ENCODE measurements at places on chromosomes 6 and 20.

- DNase-seq = no peak
Observed at GRCh38 chr6:163916315-163917081, 502.0 kb downstream of the QKI start.

DNA sequence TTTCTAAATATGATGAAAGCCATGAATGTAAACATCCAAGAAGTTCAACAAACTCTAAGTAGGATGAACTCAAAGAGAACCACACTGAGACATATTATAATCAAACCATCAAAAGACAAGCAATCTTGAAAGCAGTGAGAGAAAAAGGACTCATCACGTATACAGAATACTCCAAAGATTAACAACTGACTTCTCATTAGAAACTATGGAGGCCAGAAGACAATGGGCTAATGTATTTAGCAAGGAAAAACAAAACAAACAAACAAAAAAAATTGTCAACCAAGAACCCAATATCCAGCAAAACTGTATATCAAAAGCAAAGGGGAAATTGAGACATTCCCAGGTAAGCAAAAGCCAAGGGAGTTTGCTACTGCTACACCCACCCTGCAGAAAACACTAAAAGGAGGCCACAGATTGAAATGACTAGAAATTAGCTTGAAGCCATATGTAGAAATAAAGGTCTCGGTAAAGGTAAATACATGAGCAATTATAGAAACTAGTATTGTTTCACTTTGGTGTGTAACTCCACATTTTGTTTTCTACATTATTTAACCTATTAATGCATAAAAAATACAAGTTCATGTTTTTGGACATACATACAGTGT is 301.1 kb upstream of the QKI start:
- no peak for DNase-seq

DNA sequence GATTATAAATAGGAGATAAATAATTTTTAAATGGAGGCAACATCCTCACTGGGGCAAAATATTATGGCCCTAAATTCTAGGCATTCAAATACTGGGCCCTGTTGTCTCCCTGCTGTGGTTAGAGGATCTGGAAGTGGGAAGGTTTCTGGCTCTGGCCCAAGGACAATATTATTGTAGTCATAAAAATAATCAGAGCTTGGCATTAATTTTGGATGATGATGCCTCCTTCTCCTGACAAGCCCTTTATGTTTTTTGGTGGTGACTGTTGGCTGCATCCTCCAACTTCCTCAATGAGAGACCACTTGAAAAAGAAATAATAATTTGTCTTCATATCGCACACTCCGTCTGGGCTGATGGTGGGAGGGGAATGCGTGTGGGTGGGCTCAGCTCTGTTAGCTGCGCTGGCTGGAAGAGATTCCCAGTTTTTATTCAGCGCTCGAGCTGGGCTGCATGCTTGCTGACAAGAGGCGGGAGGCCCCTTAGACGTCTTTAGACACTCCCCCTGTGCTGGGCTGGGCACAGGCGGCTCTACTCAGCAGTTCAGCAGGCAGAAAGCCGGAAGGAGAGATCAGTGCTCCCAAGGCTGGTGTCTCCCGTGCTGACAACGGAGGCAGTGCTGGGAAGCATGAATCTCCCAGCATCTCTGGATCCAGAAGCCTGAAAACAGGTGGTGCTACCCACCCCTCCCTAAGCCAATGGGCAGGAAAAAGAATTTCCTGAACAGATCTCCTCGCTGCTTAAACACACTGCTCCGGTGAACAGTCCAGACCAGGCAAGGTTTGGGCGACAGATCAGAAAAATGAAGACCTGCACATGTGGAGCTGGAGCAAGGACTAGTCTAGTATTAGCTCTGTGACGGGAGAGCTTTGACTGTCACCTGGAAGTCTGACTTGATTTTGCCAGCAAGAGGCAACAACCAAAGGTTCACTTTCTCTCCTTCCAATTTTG is 97.7 kb downstream of the SYCP2 start:
- no peak for DNase-seq

DNA sequence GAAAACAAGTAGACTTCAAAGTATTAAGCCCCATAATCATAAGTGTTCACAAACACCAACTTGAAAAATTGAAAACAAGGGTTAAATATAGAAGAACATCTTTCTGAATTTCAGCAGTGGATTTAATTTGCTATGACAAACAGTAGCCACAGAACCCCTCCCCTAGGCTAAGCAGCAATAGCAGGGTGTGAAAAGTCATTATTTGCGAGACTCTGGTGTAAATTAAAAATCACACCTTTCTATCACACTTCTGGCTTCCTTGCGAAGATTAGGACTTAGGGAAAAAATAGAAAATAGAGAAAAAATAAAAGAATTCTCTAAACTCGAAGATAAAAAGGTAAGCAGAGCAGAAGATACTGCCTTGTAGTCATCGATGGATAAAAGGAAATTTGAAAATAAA is 6.1 kb downstream of the SAMD3 start:
- DNase-seq = no peak

- no peak for DNase-seq
Observed at GRCh38 chr6:101544286-101544685, 150.8 kb downstream of the GRIK2 start.

DNA sequence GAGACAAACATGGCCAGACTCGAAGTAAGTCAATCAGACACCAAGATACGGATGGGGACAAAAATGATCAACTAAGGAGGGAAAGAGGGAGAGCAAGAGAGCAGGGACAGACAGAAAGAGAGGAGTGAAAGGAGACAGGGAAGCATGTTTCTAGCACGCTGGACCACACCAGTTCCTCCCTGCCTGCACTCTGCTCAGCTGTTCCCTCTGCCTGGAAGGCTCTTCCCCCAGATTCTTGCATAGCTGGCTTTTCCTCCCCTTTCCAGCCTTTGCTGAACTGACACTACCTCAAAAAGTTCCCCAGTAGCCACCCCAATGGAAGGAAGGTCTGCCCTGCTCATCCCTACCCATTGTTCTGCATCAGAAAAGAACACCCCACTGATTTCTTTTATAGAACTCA is 185.9 kb downstream of the MAFB start:
- DNase-seq = no peak

GRCh38 chr6:119791736-119792135 is 442.2 kb upstream of the MAN1A1 start:
- no peak for DNase-seq

DNA sequence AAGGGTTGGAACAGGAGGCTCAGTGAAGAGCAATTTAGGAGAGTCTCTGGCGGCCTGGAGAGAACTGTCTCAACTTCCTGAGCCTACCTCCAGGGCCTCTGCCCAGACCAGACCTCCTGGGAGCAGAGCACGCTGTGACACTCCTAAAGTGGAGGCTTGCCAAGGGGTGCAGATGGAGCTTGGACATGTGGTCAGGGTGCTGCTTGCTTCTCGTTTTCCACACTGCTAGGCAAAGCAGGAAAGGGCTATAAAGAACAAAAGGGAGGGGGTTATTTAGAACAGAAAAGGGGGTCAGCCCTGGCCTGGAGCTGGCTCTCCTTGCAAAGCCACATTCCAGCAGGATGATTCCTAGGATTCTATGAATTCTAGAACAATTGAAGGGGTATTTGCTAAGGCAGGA is 145.7 kb upstream of the GGTLC1 start:
- DNase-seq = no peak

DNA sequence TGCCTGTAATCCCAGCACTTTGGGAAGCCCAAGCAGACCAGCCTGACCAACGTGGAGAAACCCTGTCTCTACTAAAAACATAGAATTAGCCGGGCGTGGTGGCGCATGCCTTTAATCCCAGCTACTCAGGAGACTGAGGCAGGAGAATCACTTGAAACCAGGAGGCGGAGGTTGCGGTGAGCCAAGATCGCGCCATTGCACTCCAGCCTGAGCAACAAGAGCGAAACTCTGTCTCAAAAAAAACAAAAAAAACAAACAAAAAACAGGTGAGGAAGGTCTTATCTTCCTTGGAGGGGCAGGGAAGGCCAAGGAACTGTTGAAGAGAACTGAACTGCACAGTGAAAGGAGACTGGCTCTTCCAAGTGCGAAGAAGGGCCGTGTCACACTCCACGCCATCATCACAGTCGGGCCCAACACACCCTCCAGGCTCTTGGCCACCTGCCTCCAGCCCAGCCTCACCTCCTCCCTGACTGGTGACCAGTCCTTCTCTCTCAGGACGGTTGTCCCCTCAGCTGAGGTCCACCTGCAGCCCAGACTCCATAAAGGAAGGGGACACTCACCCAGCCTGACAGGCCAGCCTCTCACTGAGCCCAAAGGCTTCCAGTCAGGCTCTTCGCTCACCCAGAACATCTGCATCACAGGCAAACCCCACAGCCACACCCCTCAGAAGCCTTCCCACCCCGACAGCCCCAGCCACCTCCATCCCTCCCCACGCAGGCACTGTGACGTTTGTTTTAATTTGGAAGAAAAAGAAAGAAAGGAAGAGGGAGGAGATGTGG is 4.1 kb downstream of the ZC3H12D start:
- no peak for DNase-seq

DNA sequence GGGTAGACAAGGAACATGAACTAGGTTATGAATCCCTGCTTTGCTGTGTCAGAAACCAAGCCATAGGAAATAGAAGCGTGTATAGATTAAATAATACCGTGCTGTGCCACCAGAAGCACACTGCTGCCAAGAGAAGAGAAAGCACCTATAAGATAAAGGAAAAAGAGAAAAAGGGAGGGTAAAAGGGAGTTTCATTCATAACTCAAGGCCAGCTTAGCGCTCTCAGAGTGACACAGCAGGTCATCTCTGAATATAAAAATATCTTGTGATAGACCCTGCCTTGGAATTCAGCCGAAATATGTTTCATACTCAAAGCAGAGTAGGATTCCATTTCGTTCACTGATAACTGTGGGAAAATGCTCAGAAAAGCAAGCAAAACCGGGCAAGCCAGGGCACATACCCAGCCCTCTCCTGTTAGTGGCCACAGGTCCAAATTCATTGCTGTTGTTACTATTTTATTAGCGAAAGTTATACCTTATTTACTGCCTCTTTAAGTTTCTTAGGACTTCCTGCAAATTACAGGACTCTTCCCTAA is 8.7 kb downstream of the JAG1 start:
- DNase-seq = no peak

- DNase-seq = peak; percentile 28
Observed at GRCh38 chr6:138161338-138162110, at the start of gene ARFGEF3. Gene ARFGEF3, plus strand, starts transcription at chr6:138161939. Its CDS starts 148 bp downstream, at chr6:138162087.

DNA sequence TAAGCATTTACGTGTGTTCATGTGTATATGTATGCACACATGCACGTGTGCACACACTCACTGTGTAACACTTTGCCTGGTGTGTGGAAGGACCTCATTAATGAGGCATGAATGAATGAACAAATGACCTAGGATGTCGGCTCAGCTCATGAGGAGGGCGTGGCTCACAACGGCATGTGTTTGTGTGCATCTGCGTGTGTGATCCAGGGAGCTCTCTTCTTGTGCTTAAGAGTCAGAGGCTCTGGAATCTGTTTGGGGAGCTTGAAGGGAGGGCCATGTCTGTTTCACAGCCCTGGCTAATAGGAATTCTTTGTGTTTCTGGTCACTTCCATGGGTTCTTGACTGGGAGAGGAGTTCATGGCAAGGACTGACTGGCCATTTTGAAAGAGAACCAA is 32.7 kb downstream of the TOX2 start:
- DNase-seq = no peak

DNA sequence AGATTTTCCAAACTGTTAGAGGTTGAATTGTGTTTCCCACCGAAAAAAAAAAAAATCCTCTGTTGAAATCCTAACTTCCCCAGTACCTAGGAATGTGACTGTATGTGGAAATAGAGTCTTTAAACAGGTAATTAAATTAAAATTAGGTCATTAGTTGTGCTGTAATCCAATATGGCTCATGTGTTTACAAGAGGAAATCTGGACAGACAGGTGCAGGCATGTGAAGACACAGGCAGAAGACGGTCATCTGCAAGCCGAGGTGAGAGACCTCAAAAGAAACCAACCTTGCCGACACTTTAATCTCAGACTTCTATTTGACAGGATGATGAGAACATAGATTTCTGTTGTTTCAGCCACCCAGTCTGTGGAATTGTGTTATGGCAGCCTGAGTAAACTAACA is 28.6 kb upstream of the EZR start:
- DNase-seq = no peak

DNA sequence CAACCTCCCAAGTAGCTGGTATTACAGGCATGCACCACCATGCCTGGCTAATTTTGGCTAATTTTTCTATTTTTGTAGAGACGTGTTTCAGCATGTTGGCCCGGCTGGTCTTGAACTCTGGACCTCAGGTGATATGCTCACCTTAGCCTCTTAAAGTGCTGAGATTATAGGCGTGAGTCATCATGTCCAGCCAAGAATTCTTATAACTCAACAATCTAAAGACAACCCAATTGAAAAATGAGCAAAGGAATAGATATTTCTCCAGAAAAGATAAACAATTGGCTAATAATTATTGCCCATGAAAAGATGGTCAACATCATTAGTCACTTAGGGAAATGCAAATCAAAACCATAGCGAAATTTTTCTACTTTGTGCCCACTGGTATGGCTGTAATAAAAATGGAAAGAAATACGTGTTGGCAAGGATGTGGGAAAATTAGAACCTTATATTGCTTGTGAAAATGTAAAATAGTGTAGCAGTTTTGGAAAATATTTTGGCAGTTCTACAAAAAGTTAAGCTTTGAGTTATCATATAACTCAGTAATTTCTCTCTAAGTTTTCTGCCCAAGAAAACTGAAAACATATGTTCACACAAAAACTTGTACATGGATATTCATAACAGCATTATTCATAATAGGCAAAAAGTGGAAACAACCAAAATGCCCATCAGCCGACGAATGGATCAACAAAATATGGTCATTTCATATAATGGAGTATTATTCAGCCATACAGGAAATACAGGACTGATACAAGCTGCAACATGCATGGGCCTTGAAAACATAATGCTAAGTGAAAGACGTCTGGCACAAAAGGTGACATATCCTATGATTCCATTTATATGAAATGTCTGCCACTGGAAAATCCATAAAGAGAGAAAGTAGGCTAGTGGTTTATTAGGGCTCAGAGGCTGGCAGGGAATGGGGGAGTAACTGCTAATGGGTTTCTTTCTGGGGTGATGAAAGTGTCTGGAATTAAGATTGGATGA is 87.8 kb downstream of the UTRN start:
- DNase-seq = no peak

GRCh38 chr20:33490023-33490933 is at the start of gene CBFA2T2:
Gene CBFA2T2, plus strand, starts transcription at chr20:33490096. Its CDS starts 172 bp downstream, at chr20:33490268.
- DNase-seq = no peak

GRCh38 chr6:157904999-157905398 is 76.7 kb upstream of the SYNJ2 start:
- DNase-seq = no peak

GRCh38 chr20:478949-479429 is 16.7 kb upstream of the TBC1D20 start:
- DNase-seq = no peak

DNA sequence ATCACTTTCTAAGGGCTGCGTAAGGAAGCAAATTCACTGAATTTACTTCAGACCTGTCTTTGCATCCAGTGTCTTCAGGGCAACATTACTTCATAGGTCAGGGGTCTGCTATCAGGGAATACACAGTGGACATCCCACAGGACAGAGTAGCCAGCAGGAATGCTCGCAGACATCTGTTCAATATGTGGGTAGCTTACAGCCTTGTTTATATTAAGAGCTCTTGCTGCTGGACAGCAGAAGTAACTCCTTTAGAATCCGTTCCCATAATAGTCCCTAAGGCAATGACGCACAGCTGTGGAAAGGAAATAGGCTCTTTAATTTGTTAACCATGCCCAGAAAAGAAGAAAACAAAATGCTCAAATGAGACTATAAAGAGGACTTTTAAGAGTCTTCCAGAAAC is 198.7 kb downstream of the MOXD1 start:
- DNase-seq = no peak
